ENCODE measurements at places on chromosomes 5 and 9.

DNA sequence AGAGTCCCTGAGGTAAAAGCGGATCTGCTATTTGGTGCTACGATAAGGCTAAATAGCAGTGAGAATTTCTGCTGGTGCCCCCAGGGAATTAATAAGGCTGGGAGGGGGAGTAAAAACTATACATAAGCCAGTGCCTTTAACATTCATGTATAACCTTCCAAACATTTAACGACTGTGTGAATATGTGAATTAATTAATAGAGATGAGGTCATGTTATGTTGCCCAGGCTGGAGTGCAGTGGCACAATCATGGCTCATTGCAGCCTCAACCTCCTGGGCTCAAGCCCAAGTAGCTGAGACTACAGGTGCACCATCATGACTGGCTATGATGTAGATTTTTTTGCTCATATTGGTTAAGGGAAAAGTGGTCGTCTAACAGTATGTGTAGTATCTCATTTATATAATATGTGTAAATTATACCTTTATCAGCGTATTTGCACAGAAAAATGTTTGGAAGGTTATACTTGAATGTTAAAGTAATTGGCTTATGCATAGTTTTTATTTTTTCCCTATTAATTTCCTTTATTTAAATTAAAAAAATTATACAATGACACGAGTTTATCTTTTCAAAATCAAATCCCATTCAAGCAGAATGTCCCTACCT, 64.6 kb downstream of the EHMT1 start:
- DNase-seq = no peak

DNA sequence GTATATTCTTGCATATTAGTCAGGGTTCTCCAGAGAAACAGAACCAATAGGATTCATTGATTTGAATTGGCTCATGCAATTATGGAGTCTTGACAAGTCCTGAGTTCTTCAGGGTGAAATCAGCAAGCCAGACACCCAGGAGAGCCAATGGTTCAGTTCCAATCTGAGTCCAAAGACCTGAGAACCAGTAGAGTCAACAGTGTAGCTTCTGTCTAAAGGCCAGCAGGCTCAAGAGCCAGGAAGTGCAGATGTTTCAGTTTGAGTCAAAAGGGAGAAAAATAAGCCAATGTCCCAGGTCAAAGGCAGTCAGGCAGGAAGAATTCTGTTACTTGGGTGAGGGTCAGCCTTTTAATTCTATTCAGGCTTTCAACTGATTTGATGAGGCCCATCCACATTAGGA, 37.8 kb upstream of the ANKRD34B start:
- no peak for DNase-seq

- DNase-seq = peak; percentile 37
Measured at GRCh38 chr5:179699616-179700237, 960 bp downstream of the CANX start.

DNA sequence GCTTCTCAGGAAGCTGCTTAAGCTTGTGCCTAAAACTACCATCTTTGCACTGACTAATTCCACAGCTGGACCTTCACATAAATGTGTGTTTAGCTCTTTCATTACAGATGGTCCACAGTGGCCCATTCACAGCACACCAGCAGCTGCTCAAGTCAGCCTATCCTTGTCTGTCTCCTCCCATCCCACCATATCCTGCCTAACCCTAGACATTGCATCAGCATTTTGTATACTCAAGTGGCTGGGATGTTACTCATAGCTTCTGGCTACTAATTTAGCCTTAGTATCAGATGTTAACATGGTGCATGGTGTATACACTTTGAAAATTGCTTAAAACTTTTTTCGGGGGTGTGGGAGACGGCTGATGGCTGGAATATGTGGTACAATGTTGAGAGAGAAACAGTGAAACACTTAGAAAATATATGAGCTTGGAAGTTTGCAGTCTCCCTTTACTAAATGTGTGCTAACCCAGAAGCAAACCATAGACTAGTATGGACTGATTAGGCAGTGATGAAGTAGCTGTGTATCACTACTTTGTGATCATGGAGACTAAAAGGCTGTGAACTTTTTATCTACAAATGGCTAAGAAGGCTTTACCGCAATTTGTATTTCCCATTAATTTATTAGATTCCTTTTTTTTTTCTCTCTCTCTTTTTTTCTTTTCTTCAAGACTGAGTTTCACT, 83.1 kb downstream of the JMY start:
- DNase-seq = no peak

DNA sequence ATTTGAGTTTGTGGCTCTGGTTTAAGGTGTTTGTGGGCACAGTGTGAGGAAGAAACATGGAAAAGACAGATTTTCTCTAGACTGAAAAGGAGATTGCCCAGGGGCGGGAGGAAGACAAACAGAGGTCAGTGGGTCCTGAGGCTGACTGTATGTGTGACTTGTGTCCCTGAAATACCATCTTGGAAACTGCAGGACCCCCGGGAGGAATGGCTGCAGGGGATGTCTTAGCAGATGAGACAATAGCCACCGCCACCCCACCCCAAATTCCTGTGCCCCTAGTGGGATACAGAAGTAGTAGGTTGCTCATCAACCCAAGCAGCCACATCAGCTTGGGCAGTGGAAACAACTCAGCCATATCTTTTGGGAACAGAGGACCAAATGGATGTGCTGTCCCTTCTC, 1.7 kb upstream of the PSAT1 start:
- no peak for DNase-seq

All from CD4-positive, alpha-beta T cell treated with Interleukin-17A for 1 hour (primary cell).